ENCODE measurements at places on chromosomes 3 and 15. TPM values are rescaled to one million over a fixed set of nuclear protein-coding genes. Genes with fewer than 3 reads are reported as not detected.

CSTA gene
- not detected for polyA plus RNA-seq

UBXN7 gene
- polyA plus RNA-seq = 14.3 TPM

GPR149 gene
- polyA plus RNA-seq = not detected

CCR2 gene
- polyA plus RNA-seq = not detected

NR2C2 gene
- polyA plus RNA-seq = 3.9 TPM

OR5AC2 gene
- not detected for polyA plus RNA-seq

TMEM45A gene
- polyA plus RNA-seq = 0.12 TPM

CCR5 gene
- polyA plus RNA-seq = not detected

AMOTL2 gene
- 10.5 TPM for polyA plus RNA-seq

MFGE8 gene
- 2.0 TPM for polyA plus RNA-seq

PAQR5 gene
- polyA plus RNA-seq = 0.42 TPM

COL8A1 gene
- polyA plus RNA-seq = 4.9 TPM

FAM81A gene
- polyA plus RNA-seq = 9.7 TPM

STAB1 gene
- not detected for polyA plus RNA-seq

CCR8 gene
- not detected for polyA plus RNA-seq

SNURF gene
- 19.7 TPM for polyA plus RNA-seq

SLC7A14 gene
- polyA plus RNA-seq = 6.4 TPM

CCRL2 gene
- polyA plus RNA-seq = not detected

SLC22A14 gene
- polyA plus RNA-seq = 0.78 TPM

RFTN1 gene
- polyA plus RNA-seq = 8.5 TPM

RASGRP1 gene
- 12.9 TPM for polyA plus RNA-seq

PSTPIP1 gene
- polyA plus RNA-seq = not detected

CCK gene
- polyA plus RNA-seq = not detected

LMAN1L gene
- polyA plus RNA-seq = not detected

TMCO5A gene
- polyA plus RNA-seq = not detected

FAM107A gene
- 13.8 TPM for polyA plus RNA-seq

PRICKLE2 gene
- polyA plus RNA-seq = 29.2 TPM

TMEM108 gene
- 68.5 TPM for polyA plus RNA-seq

AGBL1 gene
- not detected for polyA plus RNA-seq

DUOXA2 gene
- not detected for polyA plus RNA-seq

LMLN gene
- polyA plus RNA-seq = 9.8 TPM

AMT gene
- 3.8 TPM for polyA plus RNA-seq

SEMA6D gene
- polyA plus RNA-seq = 25.1 TPM

SAMD7 gene
- not detected for polyA plus RNA-seq

GNB4 gene
- 4.8 TPM for polyA plus RNA-seq

RTP3 gene
- polyA plus RNA-seq = not detected

MYLK gene
- polyA plus RNA-seq = 7.8 TPM

KCNAB1 gene
- polyA plus RNA-seq = 479 TPM

SNRPN gene
- 799 TPM for polyA plus RNA-seq

ZNF860 gene
- polyA plus RNA-seq = not detected

CEP97 gene
- 15.5 TPM for polyA plus RNA-seq

GLDN gene
- 14.9 TPM for polyA plus RNA-seq

Data from Purkinje cell (primary cell).